ENCODE measurements at places on chromosomes 6 and 20.
A peak's percentile ranks its signal among the peaks of the same experiment; 100 is the strongest.

DNA sequence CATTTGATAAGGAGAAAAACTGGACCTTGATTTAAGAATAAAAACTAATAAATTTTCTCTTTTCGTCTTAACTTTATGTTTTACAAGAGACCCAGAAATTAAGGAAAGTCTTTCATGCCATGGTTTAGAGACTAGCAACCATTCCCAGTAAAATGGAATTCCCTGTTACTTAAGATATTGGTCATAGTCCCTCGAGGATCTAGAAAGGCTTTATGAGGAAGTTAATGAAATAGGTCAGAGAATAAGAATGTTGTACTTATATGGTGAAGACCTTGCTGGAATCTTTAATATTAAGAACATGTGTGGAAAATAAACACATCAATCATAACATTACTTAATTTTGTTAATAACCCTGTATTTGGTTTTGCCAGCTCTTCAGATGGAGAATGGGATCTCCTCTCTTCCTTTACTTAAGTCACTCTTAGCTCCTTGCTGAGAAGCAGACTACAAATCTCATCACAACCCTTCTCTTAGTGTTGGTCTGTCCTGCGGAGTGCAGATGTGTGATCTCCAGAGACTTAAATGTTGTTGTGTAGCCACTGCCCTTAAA lies 382.9 kb downstream of the QKI start:
- DNase-seq = no peak

DNA sequence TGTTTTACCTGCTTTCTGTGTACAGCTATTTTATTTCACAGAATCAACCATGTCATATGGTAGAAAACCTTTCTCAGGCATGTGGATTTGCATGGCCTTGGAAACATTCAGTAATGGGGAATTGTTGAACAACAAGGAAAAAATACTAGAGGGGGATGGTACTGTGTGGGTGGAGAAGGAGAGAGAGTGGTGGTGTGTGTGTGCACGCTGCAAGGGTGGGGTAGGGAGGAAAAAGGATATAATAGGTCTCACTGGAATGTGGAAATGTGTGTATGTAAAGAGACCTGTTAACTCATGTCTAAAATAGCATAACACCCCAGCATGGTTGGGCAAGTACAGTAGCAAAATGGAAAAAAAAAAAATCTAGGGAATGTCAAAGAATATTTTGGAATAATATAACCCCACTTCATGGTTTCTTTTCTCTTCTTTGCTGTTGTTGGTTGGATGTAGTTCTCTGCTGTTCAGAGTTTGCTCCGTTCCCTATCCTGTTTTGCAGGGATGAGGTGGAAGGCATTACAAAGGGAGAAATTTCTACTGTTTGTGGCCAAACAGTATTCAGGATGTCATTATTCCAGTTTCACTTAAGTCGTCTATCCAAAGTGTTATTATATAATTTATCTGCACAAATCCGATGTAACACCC lies 93.9 kb upstream of the CITED2 start:
- DNase-seq = peak; percentile 71

DNA sequence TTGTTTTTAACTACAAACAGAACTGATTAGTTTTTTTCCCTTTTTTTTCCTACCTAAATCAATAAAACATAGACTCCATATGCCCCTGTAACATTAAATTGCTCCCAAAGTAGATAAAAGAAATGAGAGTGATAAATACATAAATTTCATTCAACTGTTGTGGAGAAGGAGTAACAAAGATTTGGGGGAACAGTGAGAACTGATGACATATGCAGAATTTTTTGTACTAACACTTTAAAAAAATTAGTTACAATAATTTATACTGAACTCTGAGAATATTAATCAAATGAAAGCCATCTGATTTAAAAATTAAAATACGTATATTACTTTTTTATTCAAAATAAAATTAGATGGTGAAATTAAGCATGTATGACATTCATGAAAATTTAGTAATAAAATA lies 195.7 kb downstream of the COL19A1 start:
- no peak for DNase-seq

GRCh38 chr6:137357948-137358266 lies 136.3 kb downstream of the OLIG3 start:
- no peak for DNase-seq

DNA sequence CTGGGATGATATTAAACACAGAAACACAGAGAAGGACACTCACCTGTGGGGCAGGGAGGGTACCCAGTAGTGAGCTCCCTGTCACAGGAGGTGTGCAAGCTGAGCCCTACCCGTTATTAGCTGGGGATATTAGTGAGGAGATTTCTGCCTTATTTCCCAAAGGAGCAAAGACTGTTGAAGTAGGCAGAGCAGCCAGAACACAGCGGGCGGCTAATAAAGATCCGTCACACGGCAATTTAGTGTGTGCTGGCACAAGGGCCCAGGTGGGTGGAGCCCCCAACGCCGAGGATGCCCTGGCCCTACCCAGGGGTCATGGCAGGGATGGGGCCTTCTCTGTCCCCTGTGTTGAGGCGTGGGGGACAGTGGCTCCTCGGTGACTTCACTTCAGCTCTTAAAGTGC lies 8.3 kb downstream of the VSTM2L start:
- no peak for DNase-seq

DNA sequence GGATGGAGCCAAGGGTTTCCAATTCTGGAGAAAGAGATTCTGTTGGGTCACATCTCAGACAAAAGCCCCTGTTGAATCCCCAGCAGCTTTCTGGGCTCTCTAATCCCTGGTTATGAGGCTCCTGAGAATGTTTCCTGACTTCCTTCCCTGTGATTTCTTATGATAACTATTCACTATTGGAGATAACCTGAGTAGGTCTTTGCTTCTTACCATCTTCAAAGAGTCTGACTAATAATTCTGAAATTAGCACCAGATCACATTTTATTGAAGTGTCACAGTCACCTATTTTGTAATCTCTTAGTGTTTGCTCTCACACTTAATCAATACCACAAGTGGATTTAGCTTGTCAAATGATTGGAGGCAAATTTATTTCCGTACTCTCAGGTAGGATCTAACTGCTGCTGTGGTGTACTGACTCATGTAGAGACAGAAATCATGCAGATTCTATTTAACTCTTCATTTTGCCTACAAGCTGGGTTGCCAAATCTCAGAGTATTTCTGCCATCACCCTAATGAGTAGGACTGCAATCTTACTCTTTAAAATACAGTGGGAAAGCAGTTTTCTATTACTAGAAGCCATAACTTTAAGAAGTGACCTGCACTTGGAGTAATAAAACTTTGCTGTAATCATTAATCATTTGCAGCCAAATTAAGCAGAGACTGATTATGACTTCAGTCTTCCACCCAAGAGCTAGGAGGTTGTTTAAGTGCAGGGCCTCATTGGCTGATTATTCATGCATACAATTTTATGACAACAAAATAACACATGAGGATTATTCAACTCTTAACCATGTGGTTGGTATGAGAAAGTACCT lies 422.1 kb downstream of the EPM2A start:
- no peak for DNase-seq

GRCh38 chr6:170192905-170193304 lies 98.0 kb downstream of the DLL1 start:
- no peak for DNase-seq

DNA sequence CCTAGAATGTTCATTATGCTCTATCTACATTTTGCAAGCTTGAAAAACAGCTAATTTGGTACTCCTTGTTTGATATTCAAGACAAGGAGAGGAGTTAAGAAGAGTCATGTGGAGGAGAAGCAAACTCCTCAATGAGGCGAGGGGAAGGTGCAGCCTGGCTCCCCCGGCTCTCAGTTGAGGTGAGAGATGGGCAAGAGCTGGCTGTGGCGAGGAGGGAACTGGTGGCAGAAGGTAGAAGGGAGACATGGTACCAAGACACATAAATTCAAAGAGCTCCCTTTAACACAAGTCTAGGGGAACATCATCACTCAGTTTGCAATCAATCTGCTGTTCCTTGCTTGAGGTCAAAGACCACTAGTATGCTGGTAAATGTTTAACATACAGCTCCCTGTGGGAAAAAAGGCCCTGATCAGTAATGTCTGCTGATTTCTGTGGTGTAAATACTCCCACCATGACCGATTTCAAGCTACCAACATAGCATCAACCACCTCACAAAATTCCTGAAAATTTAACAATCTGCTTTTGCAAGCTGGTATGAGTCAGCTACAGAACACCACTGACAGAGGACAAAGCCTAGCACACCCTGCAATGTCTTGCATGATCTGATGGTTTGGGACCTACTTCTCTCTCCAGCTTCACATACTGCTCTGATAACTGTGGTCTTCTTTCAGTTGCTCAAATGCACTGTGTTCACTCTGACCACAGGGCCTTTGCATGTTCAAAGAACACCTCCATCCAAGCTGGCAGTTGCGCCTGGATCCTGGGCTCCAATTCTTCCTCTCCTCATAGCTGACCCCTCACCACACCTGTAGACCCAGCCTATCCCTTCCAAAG lies 516.3 kb upstream of the CHD6 start:
- DNase-seq = no peak

DNA sequence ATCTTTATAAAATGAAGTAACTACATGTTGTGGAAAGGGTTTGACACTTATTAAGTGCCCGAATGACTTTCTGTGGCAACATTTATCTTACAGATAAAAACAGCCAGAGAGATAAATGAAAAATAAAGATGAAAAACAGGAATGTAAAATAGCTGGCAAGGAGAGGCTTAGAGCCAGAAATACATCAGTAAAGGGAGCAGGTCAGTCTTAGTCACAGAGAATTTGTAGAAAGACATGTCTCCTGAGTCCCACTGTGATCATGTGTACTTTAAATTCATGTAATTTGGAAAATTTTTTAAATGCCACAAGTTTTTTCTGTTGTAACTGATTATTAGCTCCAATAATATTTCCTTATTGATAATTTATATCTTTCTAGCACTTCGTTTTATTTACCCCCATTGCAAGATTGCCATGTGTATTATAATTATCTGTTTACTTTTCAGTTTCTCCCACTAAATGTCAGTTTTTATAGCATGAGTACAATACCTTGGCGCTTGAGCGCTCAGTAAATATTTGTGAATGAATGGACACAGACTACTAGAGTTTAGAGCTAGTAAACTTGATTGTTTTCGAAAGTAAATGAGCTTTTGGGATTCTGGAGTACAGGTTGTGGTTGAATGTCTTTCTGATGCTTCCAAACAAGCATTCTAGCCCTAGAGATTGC lies 15.2 kb downstream of the TAB2 start:
- DNase-seq = no peak

GRCh38 chr6:41563060-41563776 lies 17.0 kb downstream of the FOXP4 start:
- DNase-seq = no peak

- DNase-seq = no peak
These were observed 291.2 kb upstream of the STXBP5 start for GRCh38 chr6:146912730-146913685.

DNA sequence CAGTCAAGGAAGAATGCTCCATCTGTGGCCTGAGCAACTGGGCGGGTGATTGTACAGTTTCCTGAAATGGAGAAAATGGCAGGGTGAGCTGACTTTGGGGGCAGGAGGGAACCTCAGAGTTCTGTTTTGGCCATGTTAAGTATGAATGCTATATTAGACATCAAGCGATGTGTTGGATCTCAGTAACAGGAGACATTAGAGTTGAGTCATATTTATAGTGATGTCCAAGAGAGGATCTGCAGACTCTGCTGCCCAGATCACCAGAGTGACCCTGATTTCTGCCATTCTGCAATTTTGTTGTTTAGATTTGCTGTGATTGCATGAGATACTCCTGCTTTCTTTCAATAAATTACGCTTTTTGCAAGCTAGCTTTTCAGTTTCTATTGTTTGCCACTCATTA lies 131.4 kb upstream of the ENPP5 start:
- no peak for DNase-seq

- DNase-seq = no peak
These were observed 28.7 kb downstream of the SGK1 start for GRCh38 chr6:134289204-134289575.

- peak; percentile 66 for DNase-seq
These were observed 31.7 kb upstream of the SCUBE3 start for GRCh38 chr6:35181933-35182612.

- peak; percentile 35 for DNase-seq
These were observed 308.9 kb upstream of the JAG1 start for GRCh38 chr20:10982692-10983091.

- no peak for DNase-seq
These were observed 295.8 kb downstream of the EPHA7 start for GRCh38 chr6:93123585-93123984.

- no peak for DNase-seq
These were observed 12.2 kb downstream of the BPIFA2 start for GRCh38 chr20:33180169-33180568.

DNA sequence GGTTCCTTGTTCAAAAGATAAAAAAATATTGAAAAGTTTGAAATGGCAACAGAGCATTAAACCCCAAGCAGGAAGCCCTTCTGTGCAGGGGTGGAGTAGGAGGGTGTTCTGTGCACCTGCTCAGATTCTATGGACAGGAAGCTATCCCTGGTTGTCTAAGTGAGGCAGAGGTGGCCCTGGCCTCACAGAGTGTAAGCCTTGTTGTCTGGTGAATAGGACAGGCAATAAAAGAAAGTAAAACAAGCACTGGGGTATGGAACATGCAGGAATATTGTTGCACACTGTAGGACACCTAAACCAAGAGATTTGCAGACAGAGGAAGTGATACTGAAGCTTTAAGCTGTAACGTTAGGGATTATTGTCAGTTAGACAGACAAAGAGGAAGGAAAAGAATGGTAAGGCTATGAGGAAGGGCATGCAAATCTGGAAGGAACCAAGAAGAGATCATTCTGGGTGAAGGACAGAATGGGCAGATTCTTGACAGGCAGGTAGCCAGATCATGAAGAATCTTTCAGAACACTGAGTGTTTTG lies 66.8 kb downstream of the TBC1D7 start:
- no peak for DNase-seq

- no peak for DNase-seq
These were observed 121.4 kb upstream of the TAB2 start for GRCh38 chr6:149196091-149196490.

DNA sequence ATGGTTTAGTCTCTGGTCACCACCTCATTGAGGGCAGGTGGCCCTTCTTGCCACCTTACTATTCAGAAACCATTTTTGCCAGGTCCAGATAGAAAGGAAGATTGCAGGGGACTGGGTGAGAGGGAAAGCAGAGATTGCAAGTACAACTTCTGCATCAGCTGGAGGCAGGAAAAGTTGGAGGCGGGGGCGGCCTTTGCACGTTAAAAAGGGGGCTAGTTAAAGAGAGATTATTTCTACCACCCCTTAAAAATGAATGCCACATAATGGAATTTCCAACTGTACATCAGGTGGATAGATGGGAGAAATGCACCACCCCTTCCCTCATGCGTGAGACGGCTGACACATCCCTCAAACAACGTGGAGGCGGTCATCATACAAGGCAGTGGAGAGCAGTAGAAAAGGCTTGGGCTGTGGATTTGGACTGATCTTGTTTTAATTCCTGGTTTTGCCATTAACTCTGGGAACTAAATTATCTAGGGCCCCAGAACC lies 95.4 kb upstream of the CNKSR3 start:
- no peak for DNase-seq

- no peak for DNase-seq
These were observed 91.5 kb downstream of the RIN2 start for GRCh38 chr20:19849341-19850197.
